Common myeloid progenitor, CD34-positive (primary cell): ENCODE measurements at places on chromosomes 4 and X.

GRCh38 chrX:154824638-154825037 lies 9.8 kb downstream of the SMIM9 start:
- DNase-seq = no peak

DNA sequence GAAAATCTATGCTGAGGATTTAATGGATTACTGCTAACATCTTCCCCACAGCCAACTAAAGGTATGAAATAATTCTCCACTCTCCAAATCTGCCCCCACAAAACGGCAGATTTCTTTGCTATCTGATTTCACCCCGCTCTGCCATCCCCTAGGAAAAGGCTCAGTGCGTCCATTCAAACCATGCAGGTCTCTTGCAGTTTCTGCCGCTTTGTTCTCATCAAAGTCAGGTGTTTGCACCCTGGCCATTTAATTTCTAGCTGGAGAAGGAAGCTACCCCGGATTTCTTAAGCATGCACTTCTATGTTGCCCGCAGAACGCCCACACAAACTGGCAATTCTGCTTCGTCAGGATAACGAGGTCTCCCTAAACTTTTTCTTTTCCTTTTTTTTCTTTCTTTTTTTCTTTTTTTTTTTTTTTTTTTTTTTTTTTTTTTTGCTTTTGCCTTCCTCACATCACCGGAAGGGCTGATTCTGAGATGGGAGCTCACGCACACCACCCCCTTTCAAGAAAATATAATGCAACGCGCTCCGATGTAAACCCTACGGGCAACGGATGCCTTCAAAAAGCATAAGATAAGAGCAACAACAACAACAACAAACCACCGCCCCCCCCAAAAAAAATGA lies 3.3 kb downstream of the NLGN4X start:
- DNase-seq = no peak

DNA sequence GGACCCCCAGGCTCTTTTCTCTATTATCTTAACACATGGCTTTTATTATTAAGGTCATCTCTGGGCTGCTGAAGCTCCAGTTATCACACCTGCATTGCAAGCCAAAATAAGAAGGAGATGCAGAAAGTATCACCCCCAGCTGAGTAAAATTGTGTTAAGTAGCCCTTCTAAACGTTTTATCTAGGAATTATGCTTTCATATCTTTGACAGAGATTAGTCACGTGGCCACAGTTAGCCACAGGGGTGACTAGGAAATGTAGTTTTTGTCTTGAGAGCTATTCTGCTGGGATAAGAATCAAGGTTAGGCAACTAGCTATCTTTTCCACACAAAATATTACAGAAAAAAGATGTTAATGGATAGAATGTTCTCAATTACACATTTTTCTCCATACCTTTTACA lies 102.1 kb downstream of the ANXA3 start:
- no peak for DNase-seq

GRCh38 chr4:138509346-138509745 lies 267.2 kb upstream of the SLC7A11 start:
- DNase-seq = no peak

- DNase-seq = peak; percentile 37
Observed at GRCh38 chr4:168398589-168398988, 80.0 kb upstream of the DDX60 start.

DNA sequence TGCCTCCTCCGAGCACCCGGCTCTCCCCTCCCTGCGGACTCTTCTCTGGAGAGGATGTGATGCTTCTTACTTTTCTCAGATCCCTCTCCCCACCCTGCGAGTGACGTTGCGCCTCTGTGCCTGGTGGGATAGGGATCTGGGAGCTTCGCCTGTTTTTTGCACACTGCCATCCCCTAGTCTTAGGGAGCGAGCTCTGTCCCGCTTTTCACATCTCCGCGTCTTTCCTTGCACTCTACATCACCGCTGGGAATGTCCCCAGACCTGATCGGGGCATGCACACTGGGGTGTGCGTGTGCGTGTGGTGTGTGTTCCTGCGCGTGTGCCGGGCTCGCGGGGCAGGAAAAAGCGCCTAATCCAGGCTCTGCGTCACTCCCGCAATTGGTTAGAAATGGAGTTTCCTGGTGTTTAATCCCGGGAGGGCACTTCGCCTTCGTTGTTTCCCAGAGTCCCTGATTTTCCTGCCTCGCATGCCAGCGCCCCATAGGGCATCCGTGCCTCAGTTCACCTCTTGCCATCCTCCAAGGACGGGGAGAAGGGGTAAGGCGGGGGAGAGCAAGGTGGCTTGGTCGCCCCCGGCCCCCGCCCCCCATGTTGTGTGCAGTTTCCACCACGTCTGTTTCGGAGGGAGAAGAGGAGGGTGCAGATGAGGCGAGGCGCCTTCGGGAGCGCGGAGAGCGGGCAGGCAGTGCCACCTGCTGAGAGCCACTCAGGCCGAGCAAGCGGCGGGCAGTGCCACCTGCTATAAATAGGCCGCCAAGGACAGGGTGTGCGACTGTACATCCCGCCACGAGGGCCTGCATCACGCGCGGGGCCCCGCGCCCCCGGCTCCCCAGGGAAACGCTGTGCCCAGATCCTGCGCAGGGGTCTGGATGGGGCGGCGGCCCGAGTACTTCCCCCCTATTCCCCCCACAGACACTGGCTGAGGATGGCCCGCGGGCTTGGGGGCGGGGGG lies 759 bp upstream of the TBC1D1 start:
- peak; percentile 83 for DNase-seq

DNA sequence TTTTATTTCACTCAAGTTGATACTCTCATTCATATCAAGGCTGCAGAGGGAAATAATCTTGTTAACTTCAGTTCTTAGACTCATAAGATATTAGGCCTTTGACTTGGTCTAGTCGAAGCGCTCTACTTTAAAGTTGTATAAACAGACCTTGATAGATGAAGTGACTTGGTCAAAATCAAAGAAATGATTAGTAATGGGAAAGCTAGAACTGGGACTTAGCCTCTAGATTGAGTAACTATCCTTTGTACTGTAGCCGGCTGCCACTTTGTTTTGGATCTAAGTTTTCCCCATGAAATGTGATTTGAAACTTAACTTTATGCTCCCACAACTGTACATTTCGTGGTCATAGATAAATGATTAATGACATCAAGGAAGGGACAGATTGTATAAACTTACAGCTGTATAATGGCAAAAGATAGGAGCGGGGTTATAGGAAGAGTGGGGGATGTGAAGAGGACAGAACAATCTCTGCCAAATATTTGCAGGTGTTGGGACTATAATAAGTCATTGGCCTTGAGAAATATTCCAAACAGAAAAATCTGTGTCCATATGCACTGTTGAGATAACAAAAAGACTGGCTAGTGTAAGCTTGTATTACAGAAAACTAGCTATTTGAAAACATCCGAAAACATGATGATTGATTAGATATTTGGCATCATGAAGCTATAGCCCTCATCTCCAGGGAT lies 17.2 kb downstream of the MID2 start:
- no peak for DNase-seq

- DNase-seq = no peak
Observed at GRCh38 chr4:46032056-46032455, 91.8 kb downstream of the GABRG1 start.

GRCh38 chr4:152537881-152538280 lies 2.0 kb upstream of the FBXW7 start:
- DNase-seq = peak; percentile 50
